ENCODE measurements at places on chromosomes 7 and 10.

- no peak for DNase-seq
Observed at GRCh38 chr7:2225336-2225735, 7.4 kb downstream of the MAD1L1 start.

DNA sequence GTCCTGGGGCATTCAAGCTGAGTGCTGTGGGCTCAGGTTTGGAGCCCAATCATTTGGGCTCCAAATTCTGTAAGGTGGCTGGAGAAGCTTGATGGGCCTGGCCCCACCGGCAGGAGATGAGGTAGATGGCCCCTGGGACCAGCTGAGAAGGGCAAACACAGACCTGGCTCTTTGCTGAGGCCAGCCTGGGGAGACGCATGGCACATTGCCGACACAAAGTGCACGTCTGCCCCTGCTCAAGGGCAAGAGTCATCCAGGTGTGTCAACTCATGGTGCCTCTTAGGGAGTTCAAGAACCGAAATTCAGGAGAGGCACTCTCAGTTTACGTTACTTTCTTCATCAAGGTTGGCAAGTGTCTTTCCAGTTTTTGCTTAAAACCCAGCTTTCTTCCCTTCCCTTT lies 227.5 kb downstream of the LRMDA start:
- no peak for DNase-seq

- no peak for DNase-seq
Observed at GRCh38 chr10:70536196-70536861, 57.8 kb downstream of the PALD1 start.

DNA sequence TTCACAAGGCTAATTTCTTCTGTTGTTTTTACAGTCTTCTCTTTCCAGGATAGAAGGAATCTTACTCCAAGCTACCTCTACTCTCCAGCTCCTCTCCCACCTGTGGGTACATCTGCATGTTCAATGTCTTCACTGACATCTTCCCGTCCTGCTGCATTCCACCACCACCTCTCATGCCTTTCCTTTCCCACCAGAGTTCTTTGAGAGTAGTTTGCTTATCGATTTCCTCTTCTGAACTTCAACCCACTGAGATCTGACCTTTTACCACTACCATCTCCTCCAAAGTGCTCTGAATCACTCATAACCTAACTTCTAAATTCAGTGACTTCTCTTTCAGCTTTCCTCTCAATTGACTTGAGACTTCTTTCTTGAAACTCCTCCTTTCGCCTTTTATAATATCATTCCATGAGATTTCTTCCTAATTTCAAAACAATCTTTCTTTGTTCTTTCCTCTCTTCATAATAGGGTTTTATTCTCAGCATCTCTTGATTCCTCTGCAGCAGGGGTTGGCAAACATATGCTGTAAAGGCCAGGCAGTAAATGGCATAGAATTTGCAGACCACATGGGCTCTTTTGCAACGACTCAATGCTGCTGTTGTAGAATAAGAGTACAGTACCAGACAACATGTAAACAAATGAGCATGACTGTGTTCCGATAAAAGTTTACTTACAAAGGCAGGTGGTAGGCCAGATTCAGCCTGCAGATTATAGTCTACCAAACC lies 22.1 kb downstream of the ACSL5 start:
- DNase-seq = no peak

GRCh38 chr7:95139922-95140321 lies 184.4 kb downstream of the PON1 start:
- no peak for DNase-seq

DNA sequence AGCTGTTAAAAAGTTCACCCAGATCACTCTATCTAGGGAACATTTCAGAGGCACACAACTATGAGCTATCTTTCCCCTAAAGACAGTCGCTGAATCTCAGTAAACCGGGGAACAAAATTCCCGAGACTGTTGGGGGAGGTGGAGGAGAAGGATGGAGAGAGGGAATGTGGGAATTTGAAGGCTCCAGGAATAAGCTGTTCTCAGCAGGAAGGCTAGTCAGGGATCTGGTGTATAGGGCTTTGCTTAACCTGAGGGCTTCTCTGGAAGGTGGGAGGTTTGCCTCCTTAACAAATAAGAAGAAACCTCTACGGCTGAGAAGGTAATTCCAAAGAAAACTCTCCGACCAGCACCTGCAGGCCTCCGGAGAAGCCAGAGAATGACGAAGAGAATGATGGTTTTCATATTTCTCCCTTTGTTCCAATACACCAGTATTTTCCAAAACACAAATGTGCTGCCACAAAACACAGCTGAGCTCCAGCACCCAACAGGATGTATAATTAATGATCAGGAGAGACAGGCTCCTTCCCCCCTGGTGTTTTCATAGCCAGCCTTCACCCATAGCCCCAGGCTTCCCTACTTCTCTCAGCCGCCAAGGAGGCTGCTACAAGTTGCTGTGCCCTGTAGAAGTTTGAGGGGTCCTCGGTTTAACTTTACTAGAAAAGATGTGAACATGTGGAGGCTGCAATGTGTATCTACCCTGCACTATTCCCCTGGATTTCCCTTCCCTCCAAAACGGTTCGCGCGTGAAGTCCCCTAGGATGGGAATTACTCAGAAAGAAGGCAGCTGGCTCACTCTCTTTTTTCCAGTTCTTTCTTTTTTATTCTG lies 2.0 kb downstream of the KCNMA1 start:
- no peak for DNase-seq

DNA sequence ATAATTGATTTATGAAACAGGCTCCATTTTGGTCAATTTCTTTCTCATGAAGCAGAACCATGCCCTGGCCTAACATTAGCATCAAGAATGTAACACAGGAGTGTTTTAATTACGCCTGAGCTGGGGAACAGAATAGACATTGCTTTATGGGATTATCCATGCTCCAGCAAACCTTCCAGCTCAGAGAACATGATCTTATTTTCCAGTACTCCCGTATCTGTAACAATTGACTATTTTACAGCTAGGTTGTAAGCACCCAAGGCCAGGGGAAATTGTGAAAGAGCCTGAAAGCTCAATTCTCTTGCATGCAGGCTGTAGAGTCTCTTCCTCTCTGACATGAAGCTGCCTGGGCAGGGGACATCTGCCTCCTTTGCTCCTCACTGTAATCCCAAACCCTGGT lies 30.8 kb upstream of the CRYGN start:
- DNase-seq = no peak

- DNase-seq = no peak
Observed at GRCh38 chr10:81838950-81839349, 36.0 kb upstream of the NRG3 start.

GRCh38 chr7:2373646-2374045 lies 19.0 kb downstream of the EIF3B start:
- DNase-seq = no peak

DNA sequence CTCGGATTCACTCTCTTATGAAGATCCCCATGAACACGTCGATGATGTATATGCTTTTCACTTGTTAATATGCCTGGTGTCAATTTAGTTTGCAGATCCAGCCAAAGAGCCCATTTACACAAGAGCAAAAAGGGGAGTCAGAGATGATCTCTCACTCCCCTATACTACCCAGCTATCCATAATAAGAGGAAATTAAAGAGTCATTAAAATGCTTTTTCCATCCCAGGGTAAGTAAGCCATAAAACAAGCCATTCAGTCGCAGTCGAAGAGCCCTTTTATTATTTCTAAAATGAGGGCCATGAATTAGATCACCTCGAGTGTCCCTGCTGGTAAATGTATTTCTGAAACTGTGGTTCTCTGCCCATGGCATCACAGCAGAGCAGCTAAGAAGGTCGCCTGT lies 41.2 kb downstream of the CHCHD3 start:
- no peak for DNase-seq

DNA sequence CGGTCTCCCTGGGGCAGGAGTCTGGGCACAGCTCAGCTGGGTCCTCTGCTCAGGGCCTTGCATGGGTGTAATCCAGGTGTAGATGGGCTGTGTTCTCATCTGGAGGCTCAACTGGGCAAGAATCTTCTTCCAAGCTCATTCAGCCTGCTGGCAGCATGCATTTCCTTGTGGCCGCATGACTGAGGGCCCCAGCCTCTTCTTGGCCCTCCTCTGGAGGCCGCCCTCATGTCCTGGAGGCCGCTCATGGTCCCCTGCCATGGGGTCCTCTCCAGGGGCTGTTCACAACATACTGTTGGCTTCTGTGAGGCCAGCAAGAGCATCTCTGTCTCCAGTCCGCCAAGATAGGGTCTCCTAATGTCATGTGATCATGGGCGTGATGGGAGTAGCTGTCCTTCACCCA lies 437.5 kb upstream of the FOXK1 start:
- no peak for DNase-seq

DNA sequence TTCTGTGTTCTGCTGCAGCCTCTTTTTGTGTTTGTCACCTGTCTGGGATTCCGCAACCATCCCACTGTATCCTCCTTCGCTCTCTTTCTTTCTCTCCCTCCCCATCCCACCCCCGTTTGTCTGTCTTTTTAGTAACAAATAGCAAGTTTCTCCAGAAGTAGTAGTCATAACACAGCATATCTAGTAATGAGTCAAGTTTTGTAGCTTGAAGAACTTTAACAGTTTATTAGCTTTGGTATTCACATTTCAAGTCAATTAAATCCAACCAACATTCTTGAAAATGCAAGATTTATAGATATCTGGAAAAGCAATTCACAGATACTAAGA lies 154.1 kb upstream of the MTPN start:
- DNase-seq = no peak

- no peak for DNase-seq
Observed at GRCh38 chr7:40722242-40722641, 587.4 kb downstream of the SUGCT start.

- no peak for DNase-seq
Observed at GRCh38 chr7:7231000-7231399, 48.7 kb downstream of the C1GALT1 start.

GRCh38 chr7:25091779-25092178 lies 33.3 kb downstream of the CYCS start:
- DNase-seq = no peak

GRCh38 chr7:154879629-154880028 lies 123.3 kb downstream of the PAXIP1 start:
- DNase-seq = no peak

- no peak for DNase-seq
Observed at GRCh38 chr10:50990568-50991455, 83.5 kb upstream of the PRKG1 start.

DNA sequence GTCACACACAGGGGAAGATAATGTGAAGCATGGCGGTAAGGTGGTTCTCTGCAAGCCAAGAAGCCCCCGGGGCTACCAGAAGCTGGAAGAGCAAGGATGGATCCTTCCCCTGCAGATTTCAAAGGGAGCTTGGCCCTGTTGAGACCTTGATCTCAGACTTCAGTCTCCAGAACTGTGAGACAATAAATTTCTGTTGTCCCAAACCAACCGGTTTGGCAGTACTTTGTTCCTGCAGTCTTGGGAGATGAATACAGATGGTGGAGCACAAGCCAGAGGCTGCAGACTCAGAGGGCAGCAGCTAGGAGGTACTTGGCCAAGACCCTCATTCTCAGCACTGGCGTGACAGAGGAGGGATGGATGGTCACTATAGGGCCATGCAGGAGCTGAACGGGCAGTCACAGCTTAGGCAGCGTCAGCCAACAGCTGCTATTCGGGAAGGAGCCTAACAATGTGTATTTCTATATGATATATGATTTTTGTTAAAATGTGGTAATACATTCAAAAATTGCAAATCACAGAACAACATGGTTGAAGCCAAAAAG lies 387.3 kb downstream of the TNS3 start:
- DNase-seq = no peak

- DNase-seq = no peak
Observed at GRCh38 chr10:71727738-71728737, 8.5 kb upstream of the C10orf105 start.

DNA sequence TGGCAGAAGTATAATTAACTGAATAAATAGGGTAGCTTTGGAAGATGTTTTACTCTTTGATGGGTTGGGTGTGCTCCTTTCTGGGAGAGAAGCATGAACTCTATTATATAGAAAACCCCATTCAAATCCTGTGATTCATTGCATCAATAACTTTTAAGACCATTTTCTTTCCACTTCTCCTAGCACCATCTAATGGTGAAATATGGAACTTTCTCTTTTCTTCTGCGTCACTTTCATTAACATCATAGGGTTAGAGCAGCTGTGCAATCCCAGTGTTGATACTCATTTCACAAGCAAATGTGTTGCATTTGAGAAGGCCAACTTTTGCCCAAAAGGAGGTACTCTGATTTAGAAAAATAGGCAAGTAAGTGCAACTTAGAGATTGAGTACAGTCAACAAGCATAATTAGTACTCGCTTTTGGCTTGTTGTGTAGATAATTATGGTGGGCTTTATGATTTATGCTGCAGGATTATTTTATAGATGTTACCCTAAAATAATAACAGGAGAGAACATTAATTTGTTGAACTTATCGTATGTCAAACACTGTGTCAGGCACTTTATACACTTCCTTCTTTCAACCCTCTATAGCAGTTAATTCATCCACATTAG lies 92.9 kb downstream of the CPED1 start:
- DNase-seq = no peak

DNA sequence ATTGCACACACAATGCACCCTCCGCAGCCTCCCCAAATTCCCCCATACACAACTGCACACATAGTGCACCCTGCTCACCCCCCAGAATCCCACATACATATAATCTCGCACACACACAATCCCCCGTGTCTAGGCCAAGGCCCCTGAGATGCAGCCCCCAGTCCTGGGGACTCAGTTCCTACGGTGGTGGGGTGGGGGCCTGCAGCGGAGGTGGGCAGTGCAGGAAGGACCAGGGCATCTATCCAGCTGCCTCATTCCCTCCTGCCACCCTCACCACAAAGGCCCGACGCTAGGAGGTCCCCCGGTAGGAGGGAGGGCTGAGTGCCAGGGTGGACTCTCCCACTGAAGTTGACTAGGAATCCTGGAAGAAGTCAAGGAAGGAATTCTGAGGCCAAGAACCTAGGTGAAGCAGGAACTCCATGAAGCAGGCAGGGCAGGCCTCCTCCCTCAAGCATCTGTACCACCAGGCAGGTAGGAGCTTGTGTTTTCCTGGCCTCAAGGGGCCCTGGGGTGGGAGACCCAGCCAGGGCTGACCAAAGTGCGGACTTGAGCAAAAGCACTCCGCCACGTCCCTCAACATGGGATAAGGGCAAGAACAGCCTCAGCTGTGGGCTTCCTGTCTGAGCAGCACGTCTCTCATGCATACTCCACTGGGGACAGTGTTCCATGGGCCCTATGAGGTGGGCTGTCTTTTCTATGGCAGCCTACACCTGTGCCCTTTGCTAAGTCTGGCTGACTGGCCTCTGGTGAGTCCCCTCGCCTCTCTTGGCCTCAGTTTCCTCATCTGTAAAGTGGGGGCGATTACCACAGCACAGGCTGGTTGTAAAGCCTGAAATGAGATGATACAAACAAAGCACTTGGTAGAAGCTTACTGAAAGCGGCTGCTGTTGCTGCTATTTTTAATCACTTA lies 145.7 kb downstream of the MAPK8 start:
- DNase-seq = no peak

- DNase-seq = no peak
Observed at GRCh38 chr10:116237260-116237659, 35.7 kb downstream of the GFRA1 start.

DNA sequence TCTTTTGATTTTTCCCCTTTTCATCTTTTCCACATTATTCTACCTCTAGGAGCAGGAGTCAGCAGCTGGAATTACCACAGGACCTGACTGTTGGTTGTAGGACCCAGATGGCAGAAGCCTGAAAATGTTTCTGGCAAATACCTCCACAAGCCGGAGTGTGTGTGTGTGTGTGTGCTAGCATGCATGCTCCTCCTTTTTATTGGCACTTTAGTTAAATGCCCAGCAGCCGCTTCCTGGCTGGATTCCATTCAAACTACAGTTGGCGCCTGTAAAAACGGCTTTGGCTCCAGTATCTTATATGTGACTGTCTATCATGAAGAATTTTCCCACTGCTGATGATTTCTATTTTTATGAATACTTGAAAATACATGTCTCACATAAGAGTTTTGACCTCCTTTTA lies 319.7 kb upstream of the SP4 start:
- no peak for DNase-seq

Measured in vagina (tissue), 2 donors.